ENCODE measurements at places on chromosomes 12 and 14. TPM values are rescaled to one million over a fixed set of nuclear protein-coding genes. Genes with fewer than 3 reads are reported as not detected.
A peak's percentile ranks its signal among the peaks of the same experiment; 100 is the strongest.

- DNase-seq, result no peak
Observed at GRCh38 chr12:51815571-51815970, 32.9 kb downstream of the FIGNL2 start.

- DNase-seq, result no peak
Observed at GRCh38 chr12:130577351-130577750, 138.7 kb downstream of the RIMBP2 start.

DNA sequence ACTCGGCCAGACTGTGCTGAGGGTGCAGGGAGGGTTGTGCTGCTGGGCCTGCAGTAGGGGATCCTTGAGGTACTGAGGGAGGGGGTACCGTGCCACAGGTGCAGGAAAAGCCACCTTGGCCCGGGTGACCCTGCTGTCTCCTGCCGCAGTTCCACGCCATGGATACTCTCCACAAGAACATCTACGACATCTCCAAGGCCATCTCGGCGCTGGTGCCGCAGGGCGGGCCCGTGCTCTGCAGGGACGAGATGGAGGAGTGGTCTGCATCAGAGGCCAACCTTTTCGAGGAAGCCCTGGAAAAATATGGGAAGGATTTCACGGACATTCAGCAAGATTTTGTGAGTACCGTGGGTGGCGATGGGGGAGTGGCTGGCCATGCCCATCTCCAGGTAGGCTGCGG is 14.0 kb upstream of the CRIP2 start:
- no peak for DNase-seq

- DNase-seq, result no peak
Observed at GRCh38 chr14:70708717-70709570, 67.2 kb downstream of the TTC9 start.

GRCh38 chr12:119802472-119802871 is 74.6 kb downstream of the CIT start:
- DNase-seq, result peak; percentile 60

DNA sequence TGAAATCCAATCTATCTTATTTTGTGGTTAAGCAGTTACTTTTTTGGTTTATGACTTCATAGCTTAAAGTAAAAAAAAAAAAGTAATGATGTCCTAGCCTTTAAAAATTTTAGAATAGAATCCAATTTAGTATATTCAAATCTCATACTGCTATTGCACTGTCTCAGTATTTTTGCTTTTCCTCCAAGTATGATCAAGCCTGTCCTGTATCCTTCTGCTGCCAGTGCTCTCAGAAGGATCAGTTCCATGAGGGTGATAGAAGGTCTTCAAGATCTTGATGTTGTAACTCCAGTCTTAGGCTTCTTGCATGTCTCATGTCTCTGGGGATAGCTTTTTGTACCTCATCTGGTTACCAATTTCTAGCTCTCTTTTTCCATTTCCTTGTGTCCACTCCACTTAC is 324.2 kb upstream of the FAR2 start:
- DNase-seq, result no peak

- DNase-seq, result no peak
Observed at GRCh38 chr14:102029956-102030355, 56.9 kb downstream of the HSP90AA1 start.

- peak; percentile 57 for DNase-seq
Observed at GRCh38 chr12:57476162-57476992, 3.3 kb downstream of the ARHGAP9 start.

GRCh38 chr12:18837505-18837904 is 99.6 kb downstream of the CAPZA3 start:
- DNase-seq, result no peak

DNA sequence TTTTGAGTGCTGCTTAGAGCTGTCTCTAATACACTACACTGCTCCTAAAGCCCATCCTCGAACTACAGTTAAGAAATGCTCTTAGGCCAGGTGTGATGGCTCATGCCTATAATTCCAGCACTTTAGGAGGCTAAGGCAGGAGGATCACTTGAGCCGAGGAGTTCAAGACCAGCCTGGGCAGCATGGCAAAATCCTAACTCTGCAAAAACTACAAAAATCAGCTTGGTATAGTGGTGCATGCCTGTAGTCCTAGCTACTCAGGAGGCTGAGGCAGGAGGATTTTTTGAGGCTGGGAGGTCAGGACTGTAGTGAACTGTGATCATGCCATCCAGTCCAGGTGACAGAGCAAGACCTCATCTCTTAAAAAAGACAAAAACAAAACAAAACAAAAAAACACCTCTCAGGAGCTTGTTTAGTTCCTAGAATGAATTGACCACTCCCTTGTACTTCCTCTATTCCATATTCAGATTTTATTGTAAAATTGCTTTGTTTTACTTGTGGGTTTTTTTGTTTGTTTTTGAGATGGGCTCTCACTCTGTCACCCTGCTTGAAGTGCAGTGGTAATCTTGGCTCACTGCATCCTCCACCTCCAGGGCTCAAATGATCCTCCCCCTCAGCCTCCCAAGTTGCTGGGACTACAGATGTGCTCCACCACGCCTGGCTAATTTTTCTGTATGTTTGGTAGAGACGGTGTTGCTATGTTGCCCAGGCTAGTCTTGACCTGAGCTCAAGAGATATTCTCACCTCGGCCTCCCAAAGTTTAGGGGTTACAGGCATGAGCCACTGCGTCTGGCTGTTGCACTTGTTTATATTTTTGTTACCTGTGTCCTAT is 13.6 kb downstream of the MDM2 start:
- DNase-seq, result no peak

GRCh38 chr12:97555547-97556187 is 93.1 kb downstream of the RMST start:
- no peak for DNase-seq

- no peak for DNase-seq
Observed at GRCh38 chr12:27366621-27367020, 34.0 kb downstream of the BMAL2 start.

DNA sequence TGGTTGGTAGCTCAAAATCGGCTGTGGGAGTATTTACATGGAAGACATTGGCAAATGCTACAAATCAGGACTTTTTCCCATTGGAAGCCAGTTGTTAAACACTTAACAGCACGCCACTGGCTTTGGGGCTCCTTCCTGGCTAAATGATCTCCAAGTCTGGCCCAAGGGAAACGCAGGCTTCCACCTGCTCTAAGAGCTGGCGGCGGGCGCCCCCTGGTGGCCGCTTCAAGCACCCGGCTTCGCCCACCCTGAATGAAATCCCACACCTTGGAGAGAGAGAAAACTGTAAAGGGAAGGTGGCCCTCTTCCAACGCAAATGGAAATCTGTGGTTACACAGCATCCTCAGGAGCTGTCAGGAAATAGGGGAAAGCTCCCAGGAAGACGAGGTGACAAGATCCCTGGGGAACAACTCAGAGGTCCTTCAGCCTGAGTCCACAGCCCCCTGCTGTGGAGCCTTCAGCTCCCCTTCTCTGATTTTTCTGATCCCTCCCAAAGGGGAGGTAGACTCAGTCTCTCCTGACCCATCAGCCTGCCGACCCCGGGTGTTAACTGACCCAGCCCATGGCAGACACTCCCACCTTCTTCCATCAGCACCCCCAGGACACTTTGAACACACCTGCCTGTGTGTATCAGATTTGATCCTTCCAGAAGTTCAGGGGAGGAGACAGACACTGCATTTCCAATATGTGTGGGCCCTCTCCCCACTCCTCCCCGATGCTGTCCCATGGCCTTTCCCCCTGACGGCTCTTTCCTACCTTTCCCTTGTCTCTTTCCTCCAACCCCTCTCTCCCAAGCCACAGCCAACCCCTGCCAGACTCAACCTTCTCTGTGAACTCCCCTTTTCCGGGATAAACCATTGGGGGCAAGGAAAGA is 15.4 kb downstream of the SELPLG start:
- peak; percentile 89 for DNase-seq

GRCh38 chr14:104101086-104101621 is 15.7 kb downstream of the ASPG start:
- DNase-seq, result peak; percentile 15

DNA sequence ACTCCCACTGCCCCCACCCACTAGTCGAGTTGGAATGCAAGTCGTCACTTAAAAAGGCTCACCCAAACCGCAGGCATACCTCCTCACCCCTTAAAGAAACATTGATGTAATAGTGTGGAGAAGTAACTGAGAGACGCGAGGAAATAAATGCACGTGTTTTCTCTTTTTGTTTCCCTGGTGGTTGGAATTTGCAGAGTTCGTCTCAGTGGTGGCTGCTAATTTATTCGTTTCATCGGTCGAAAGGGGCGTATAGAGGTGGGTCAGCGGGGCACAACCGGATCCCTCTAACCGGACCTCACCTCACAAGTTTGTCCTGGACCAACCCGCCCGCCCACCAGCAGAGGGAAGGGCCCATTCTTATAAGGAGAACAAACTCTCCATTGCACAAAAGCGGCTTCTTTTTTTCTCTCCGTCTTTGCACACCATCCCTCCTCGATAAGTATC is 5.0 kb upstream of the NPAS3 start:
- DNase-seq, result no peak

DNA sequence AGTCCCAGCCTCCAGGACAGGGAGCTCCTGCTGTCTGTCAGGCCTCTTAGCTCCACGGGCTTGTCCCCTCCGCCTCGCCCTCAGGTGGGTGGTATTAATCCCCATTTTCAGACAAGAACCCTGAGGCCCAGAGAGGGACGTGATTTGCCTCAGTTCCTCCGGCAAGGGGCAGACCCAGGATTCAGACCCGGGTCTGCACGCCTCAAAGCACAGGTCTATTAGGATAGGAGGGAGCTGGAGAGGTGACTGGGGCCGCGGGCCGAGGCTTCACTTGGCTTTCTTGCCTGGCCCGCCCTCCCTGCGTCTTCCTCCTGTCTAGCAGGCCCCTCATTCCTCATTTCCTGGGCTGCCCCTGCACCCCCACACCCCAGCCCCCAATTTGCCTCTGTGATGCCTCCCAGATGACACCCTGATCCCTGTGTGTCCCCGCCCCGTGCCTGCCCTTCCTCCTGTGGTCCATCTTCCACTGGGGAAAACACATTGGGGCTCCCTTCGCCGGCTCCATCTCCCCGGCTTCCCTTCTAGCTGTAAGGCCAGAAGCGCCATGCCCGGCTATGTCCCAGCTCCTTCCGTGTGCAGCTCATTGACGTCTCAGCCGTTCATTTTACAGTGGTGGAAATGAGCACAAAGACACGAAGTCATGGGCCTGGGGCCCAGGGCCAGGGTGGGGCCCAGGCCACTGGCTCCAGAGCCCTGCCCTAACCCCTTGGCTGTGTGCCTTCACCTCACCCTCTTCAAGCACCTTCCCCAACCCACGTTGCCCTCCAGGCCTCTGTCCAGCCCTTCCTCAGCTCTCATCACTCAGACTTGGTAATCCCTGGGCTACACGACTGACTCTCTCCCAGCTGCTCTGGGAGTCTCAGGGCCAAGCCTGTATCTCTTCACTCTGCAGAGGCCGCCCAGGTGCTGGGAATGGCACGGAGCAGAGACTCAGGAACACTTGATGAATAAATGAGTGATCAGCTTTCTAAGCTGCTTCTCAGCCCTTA is 15.5 kb upstream of the CYP46A1 start:
- DNase-seq, result no peak

GRCh38 chr14:74503291-74503937 is 9.8 kb downstream of the ISCA2 start:
- no peak for DNase-seq

DNA sequence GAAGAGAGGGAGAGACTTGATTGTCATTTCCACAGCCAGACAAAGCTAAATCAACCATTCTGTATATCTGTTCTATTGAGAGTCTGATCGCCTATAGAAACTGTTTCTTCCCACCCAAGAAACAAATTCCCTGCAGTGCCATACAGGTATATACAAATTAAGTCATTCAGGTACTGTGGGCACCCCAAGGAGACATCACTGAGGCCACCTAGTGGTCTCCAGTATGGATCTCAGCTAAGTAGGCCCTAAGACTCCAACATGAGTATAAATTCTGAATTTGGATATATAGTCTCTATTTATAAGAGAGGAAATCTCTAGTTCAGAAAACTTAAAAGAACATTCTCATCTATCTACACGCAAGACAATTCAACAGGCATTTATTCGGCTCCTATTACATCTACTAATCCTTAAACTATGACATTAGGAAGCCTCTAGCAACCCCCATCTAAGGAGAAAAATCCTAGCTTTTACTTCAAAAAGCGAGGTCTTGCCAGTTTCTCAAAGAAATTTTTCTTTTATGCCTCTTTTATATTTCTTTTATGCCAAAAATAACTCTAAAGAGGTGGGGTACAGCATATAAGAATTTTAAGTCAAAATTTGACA is 62.6 kb downstream of the DCAF5 start:
- DNase-seq, result no peak

DNA sequence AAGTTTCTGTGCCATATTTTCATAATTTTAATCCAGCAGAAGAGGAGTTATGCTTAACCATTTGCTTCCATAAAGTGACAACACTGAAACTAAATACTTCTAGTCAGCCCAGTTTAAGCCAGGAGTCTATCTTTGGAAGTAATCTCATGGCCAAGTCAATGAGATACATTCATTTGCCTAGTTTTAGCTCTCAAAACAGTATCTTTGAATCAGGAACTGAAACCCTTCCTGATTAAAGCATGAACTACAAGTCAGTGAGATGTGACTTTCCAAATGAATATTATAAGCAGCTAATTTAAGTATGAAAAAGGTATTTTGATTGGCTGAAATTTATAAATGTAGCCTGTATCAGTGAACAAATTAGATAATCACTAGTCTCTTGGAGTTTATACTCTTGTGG is 491.5 kb downstream of the SLC6A15 start:
- no peak for DNase-seq

Gene SLCO1B1
- total RNA-seq, result not detected

Gene PRB2
- not detected for total RNA-seq

Gene ZFHX2
- 1.0 TPM for total RNA-seq

Gene PPP1CC
- 193 TPM for total RNA-seq

Gene CHGA
- not detected for total RNA-seq

Gene NAV3
- 3.3 TPM for total RNA-seq

Gene TSPAN31
- total RNA-seq, result 32.8 TPM

Gene CFAP251
- 0.92 TPM for total RNA-seq

Gene CCDC177
- total RNA-seq, result not detected
